ENCODE measurements at places on chromosomes 16 and 17. TPM values are rescaled to one million over a fixed set of nuclear protein-coding genes. Genes with fewer than 3 reads are reported as not detected.

G6PC1 gene
- not detected for total RNA-seq

PRSS27 gene
- total RNA-seq: 1.3 TPM

SCARF1 gene
- 3.1 TPM for total RNA-seq

TMC8 gene
- 551 TPM for total RNA-seq

GRCh38 chr16:66278111-66278531 is 88.4 kb upstream of the CDH5 start:
- DNase-seq: no peak

DNA sequence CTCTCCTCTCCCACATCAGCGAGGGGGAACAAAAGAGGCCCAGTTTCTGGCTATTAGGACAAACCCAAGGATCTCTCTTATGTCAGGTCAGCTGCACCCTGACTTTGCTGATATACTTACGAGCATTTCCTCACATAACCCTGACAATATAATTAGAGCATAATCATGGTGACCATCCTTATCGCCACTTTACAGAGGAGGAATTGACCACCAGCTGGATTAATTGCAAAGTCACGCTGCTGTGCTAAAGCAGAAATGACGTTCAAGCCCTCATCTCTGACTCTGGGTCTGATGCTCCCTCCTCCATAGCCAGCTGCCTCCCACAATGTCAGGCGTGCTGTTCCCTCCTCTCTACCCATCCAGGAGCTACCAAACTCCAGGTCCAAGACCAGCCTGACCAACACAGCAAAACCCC is 42.6 kb downstream of the TRARG1 start:
- no peak for DNase-seq

GRCh38 chr17:35083071-35083470 is 19.6 kb upstream of the RFFL start:
- no peak for DNase-seq

GRCh38 chr16:35148748-35149147 is 1689.3 kb downstream of the TP53TG3F start:
- no peak for DNase-seq

DNA sequence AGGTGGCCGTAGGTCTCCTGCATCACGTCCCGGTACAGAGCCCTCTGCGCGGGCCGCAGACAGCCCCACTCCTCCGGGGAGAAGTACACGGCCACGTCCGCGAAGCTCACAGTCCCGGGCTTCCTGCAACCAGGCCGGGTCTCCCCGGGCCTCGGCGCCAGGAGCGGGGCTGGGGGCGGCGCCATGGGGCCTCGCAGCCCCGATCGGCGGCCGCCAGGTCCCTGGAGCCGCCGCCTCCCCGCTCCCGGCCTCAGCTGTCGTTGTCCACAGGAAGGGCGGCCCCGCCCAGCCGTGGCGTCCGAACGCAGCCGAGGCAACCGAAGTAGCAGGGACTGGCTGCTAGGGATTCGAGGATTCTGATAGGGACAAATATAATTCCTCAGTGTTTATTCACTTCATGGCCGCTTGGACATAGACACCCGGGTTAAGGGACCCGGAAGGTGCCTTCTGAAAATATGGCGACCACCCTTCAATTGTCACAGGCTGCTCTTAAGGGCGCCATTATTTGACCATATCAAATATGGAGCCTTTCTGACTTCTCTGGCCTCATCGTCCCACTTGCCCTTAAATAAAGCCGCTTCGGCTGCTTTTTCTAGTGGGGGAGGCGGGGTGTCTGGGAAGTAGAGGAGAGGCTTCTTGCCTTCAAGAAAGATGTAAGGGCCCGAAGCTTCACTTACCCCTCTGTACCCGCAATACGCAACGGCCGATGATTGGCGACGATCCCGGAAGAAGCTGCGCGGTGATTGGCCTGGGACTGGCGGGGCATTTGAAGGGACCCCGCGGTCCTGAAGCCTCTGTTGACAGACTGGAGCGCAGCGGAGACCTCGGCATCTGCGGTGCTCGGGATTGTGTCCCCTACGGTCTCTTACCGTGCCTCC is at the start of gene ZNF688:
TSS of gene ZNF688 (minus strand) at position 270 of the 878 bp plus-strand sequence. CDS start at position 185, 85 bp downstream.
- DNase-seq: peak; percentile 91

DNA sequence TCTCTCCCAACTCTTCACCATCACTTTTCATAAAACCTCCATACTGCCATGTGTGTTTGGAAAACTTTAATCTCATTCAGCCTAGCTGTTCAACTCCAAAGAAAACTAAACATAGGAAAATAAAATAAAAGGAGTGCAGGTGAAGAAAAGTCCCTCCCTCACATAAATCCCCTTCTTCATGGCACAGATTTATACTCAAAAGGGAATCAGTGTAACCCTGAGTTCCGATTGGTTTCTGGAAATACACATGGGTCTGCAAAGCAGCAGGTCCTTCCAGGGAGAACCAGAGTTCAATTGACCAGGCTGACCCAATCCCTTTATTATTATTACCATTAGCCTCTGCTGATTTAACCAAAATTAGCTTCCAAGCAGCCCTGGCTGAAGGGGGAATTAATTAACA is 8.9 kb upstream of the HOXB2 start:
- DNase-seq: no peak

DNA sequence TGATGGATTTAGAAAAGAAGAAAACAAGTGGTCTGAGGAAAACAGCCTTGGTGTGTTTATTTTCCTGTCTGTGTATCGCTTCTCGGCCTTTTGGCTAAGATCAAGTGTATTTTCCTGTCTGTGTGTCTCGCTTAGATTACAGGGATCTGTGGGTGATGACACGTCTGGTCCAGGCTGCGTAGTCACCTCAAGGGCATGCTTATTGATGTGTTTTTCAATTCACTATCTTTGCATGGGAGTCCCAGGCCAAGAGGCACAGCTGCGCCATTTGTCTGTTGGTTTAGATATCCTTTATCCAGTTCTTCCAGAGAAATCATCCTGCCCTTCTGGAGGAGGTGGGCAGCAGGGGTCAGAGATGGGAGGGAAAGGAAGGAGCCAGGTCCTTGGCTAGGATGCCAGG is 47.1 kb upstream of the STH start:
- no peak for DNase-seq

- no peak for DNase-seq
Observed at GRCh38 chr16:89442990-89443726, 47.2 kb downstream of the ANKRD11 start.

- DNase-seq: peak; percentile 33
Observed at GRCh38 chr17:1561420-1562175, 994 bp downstream of the PITPNA start.

- DNase-seq: no peak
Observed at GRCh38 chr16:66832661-66833305, 2.0 kb upstream of the NAE1 start.

Measured in natural killer cell (primary cell).